ENCODE measurements at places on chromosomes 5 and 9.

DNA sequence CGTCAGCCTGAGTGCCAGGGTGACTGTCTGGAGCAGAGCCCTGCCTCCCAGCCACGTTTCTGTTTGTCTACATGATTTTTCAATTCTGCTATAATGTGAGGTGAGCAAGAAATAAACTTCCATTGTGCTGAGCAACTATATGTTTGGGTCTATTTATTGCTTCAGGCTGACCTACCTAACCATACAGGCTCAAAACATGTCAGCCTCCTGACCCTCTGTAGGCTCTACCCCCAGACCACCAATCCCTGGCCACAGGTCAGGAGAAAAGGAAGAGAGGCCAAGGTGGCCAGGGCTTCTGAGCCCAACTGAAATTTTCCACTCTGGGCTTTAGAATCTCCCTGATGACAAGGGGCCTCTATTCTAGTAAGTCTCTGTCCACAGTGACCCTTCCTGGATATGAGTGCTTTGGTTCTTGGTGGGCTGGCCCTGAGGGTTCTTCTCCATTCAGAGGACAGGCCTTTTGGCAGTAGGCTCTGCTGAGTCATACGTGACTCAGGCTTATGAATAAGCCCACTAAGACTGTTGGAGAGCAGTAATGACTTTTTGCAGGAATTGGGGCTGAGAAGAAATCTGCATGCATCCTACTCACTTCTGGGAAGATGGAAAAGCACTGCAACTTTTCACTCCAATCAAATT, 117.2 kb upstream of the TBCA start:
- DNase-seq: peak; percentile 95
- H3K27me3 ChIP-seq: no peaks in the 10 kb centered on the region
- no peaks in the 10 kb centered on the region for H3K36me3 ChIP-seq
- peaks cover 4% of the 10 kb centered on the region for H3K4me1 ChIP-seq
- H3K27ac ChIP-seq: no peak overlapping the region

- no peaks in the 10 kb centered on the region for H3K27me3 ChIP-seq
- H3K27ac ChIP-seq: no peak overlapping the region
- no peak overlapping the region for H3K4me3 ChIP-seq
- no peaks in the 10 kb centered on the region for H3K36me3 ChIP-seq
- no peaks in the 10 kb centered on the region for H3K4me1 ChIP-seq
Observed at GRCh38 chr9:123345567-123345955, 10.4 kb upstream of the CRB2 start.

GRCh38 chr5:52767217-52767743, 20.4 kb upstream of the ITGA1 start:
- H3K27ac ChIP-seq: no peak overlapping the region
- H3K36me3 ChIP-seq: no peaks in the 10 kb centered on the region
- no peak for DNase-seq
- H3K4me1 ChIP-seq: no peaks in the 10 kb centered on the region
- no peak overlapping the region for H3K4me3 ChIP-seq

- H3K4me3 ChIP-seq: peak overlapping the region; percentile 57
- no peaks in the 10 kb centered on the region for H3K4me1 ChIP-seq
- H3K27me3 ChIP-seq: no peaks in the 10 kb centered on the region
- no peaks in the 10 kb centered on the region for H3K36me3 ChIP-seq
Observed at GRCh38 chr9:6680797-6681146, 35.2 kb upstream of the GLDC start.

DNA sequence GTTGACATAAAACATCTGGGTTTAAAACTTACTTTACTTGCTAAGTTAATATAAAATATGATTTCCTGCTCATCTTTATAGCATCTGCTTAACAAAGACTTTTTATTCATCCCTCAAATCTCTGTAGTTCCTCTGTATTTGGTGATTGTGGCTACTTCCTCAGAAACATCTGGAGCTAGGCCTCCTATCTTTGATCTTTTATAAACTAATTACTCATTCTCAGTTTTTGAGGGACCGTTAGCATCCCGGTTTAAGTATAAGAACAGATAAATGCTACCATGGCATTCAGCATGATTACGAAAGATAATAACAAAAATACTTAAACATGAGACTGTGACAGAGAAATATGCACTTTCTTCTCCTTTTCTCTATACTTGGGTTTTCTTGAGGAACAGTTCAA, 85.3 kb downstream of the SLC38A9 start:
- H3K27ac ChIP-seq: no peak overlapping the region
- H3K36me3 ChIP-seq: no peaks in the 10 kb centered on the region
- H3K4me3 ChIP-seq: no peak overlapping the region

GRCh38 chr5:106730912-106731311, 939.8 kb downstream of the EFNA5 start:
- DNase-seq: no peak
- H3K4me3 ChIP-seq: no peak overlapping the region
- no peak overlapping the region for H3K27ac ChIP-seq
- no peaks in the 10 kb centered on the region for H3K4me1 ChIP-seq
- no peaks in the 10 kb centered on the region for H3K27me3 ChIP-seq

DNA sequence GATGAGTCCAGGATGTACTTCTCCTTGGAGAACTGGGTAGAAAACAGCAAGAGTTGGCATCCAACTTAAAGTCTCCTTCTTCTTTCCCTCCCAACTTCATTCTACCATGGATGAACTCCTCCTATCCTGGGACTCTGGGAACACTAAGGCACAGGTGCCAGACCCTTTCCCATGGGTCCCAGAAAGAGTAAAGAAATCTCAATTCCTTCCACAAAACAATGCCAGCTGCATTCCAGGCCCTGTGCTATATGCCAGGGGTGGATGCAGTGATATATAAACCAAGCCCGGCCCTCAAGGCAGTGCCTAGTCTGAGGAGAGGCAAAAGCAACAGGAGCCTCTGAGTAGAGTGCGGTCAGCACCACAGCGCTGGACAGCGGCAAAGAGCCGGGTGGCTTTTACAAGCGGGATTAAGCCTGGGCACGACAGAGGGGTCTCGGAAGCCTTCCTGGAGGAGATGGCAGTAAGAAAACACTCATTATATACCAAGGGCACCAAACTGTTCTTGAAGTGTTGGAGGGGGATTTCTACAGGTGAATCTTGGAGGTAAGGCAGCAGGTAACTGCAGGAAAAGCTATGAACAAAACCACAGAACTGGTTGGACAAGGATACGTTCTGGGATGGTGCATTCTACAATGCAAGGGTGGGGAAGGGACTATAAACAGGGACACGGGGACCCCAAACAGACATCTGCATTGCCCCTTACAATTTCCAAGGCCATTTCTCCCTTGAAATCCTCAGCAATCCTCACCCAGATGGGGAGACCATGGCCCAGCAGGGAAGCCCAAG, 16.4 kb upstream of the TOR2A start:
- no peak overlapping the region for H3K4me3 ChIP-seq
- peaks cover 53% of the 10 kb centered on the region for H3K27me3 ChIP-seq
- H3K27ac ChIP-seq: no peak overlapping the region
- no peaks in the 10 kb centered on the region for H3K36me3 ChIP-seq
